Skin of body (tissue), 3 donors: ENCODE measurements at places on chromosomes 12 and 14.

GRCh38 chr14:39582028-39582654 lies 149.9 kb upstream of the FBXO33 start:
- no peak for DNase-seq

DNA sequence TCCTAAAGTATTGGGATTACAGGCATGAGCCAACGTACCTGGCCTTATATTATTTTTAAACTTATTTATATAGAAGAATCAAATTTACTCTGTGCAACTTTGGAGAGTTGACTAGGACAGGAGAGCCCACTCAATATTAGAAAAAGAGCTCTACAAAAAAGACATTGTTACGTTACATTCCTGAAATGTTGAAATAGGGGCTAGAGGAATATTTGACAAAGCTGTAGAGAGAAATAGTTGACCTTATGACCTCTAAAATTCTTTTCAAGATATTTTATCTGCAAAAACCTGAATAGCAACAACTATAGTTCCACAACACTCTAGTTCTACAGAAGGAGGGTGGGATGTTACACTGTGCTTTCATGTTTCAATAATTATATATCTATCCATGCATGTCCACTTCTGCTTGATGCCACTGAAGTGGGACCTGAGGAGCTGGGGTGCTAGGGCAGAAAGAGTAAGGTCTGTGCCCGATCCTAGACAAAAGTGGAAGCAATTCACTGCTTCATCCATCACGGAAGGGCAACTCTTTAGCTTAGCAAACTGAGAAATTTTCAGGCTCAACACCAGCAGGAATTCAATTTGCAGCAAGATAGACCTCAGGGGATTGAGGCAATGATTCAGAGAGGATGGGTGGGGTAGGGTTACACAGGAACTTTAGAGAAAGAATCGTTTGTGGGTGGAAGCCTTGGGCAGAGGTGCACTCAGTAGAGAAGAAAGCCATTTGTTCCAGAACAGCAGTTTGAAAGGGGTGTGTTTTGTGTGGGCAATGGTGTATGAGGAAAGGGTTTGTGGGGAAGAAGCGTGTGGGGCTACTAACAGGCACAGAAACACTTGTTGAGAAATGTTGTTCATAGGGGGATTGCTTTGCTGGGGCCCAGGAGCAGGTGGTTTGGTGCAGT lies 16.0 kb upstream of the RNASE10 start:
- no peak for DNase-seq

- no peak for DNase-seq
These were observed 59.1 kb downstream of the TMEM132D start for GRCh38 chr12:129844662-129845220.

- no peak for DNase-seq
These were observed at the start of gene SOAT2 for GRCh38 chr12:53102883-53103807. SOAT2 (plus strand) TSS chr12:53103486; CDS start chr12:53103578, 92 bp downstream.

DNA sequence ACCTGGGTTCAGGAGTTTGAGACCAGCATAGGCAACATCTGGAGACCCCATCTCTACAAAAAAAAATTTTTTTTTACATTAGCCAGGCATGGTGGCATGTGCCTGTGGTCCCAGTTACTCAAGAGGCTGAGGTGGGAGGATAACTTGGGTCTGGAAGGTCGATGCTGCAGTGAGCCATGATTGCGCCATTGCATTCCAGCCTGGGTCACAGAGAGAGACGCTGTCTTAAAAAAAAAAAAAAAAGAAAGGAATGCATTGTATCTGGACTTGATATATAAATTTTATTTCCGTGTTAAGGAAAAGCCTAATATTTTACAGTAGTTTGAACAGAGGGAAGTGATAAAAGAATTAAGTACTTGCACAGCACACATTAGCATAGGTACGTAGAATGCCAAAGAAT lies 97.2 kb downstream of the ZC3H14 start:
- DNase-seq = no peak

- DNase-seq = peak; percentile 51
These were observed 178.6 kb downstream of the ADGRD1 start for GRCh38 chr12:131132118-131132892.

- DNase-seq = no peak
These were observed 280.9 kb downstream of the LRIG3 start for GRCh38 chr12:58639318-58639934.
